Retina (tissue), 1 donor: ENCODE measurements at places on chromosomes 6 and 20.

GRCh38 chr6:20719980-20720379 lies 185.7 kb downstream of the CDKAL1 start:
- no peak for DNase-seq

DNA sequence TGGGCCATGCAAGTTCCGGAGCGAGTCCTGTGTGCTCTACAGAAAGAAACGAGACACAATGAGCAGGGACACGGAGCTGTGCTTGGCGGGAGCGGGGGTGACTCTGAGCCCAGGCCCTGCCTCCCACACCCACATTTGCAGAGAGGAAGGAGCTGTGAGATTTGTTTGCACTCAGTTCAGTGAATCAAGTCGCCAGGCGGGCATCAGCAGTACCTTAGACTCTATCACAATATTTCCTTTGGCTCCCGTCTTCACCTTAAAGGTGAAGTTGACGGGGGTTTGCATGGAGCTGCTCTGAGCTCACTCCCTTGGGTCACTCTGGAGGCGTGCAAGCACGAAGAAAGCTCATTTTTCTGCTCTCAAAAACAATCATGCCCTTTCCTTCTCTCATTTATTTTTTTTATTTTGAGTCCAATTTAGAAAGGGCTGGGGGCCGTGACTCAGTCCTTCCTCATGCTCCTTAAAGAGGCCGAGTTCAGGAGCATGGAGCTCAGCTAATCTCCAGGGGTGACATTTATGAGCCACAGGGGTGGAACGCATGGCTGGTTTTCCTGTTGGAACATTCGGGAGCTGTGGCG lies 188.2 kb downstream of the NFATC2 start:
- no peak for DNase-seq

GRCh38 chr20:56002908-56003800 lies 2.2 kb downstream of the CBLN4 start:
- DNase-seq = peak; percentile 28

DNA sequence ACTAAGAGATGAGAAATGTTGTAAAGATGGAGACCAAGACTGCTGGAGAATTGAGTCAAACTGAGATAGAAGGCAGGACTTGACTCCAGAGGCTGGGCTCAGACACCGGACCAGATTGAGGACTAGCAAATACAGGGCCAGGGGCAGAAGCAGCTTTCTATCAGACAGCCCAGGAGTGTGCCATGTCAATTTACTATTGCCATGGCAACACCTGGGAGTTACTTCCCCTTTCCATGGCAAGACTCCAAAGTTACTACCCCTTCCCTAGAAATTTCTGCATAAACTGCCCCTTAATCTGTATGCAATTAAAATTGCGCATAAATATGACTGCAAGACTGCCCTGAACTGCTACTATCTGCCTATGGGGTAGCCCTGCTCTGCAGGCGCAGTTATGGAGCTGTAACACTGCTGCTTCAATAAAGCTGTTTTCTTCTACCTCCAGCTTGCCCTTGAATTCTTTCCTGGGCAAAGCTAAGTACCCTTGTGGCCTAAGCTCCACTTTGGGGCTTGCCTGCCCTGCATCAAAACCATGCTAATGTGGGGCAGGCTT lies 90.1 kb upstream of the EDN1 start:
- DNase-seq = no peak

DNA sequence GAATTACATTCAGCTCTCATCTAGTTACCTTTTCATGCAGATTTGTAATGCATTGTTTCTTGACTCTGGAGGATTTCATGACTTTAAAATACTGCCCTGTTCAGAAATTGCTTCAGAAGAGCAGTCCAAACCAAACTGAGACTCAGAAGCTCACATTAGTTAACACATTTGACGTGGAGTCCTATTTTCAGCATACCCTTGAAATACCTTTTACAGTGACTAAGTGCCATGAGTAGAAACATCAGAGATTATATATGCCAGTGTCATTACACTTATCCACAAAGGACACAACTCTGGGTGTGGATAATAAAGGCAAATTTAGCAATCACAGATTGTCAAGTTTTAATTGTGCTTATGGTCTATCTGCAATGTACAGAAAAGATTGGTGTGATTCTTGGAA lies 459.6 kb downstream of the FRK start:
- DNase-seq = no peak

GRCh38 chr20:59664421-59664941 lies 60.1 kb downstream of the PHACTR3 start:
- no peak for DNase-seq

- DNase-seq = no peak
Measured at GRCh38 chr6:84353459-84354423, 126.3 kb upstream of the CEP162 start.
